ENCODE measurements at places on chromosomes 3 and 15. TPM values are rescaled to one million over a fixed set of nuclear protein-coding genes. Genes with fewer than 3 reads are reported as not detected.

Gene ITGB5
- 0.18 TPM for total RNA-seq

Gene ARID3B
- 56.0 TPM for total RNA-seq

Gene PRR20G
- total RNA-seq = not detected

Gene CCNB2
- 97.0 TPM for total RNA-seq

Gene GNAT1
- not detected for total RNA-seq

Gene UROC1
- not detected for total RNA-seq

Gene INSYN1
- total RNA-seq = not detected

DNA sequence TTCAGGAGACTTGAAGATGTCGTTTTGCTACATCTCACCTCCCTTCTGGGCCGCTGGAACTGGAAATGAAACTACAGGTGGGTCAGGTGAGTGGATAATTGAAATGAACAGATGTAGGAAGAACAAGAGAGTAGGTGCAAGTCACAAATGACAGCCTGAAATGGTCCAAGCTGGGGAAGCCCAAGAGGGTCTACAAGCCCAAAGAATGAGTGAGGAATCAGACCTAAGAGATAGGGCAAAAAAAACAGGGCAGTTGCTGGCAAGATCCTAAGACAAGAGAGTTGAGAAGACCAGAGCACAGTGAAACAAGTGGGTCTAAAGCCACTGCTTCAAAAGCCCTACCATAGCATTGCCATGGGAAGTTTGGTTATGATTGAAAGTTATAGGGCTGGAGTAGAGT, 67.4 kb upstream of the SNRK start:
- no peaks in the 10 kb centered on the region for H3K27me3 ChIP-seq
- H3K27ac ChIP-seq = no peak overlapping the region
- no peak overlapping the region for H3K4me3 ChIP-seq

DNA sequence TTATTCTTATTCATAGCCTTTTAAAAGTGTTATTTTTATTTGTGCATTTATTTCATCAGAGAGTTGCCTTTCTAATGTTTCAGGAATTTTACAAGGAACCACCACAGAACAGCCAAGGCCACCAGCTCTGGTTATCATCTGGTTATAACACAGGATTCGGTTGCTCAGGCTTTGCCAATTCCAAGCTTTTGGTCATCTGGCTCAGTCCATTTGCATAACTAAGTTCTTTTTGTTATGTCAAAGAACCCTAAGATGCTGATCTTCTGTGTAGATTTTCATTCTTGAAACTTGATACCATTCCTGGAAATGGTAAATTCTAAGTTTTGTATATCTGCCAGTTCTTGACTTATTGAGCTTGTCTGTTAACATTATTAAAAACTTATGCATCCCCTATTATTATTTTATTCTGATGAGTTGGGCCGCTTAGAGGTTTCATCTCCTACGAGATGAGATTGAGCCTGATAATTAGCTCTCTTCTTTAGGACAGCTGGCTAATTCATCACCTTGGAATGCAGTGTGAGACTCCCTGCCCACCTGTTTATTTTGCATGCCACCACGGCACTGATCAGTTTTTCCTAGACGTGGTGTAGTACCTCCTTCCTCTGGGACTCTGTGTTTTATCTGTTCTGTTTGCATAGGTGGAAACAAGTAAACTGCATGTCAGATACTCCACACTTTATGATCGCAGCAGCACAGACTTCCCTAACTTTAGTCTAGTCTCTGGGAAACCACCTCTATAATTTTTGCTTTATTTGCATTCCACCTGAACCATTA, 264.8 kb downstream of the SLCO3A1 start:
- peaks cover 26% of the 10 kb centered on the region for H3K36me3 ChIP-seq
- no peak for DNase-seq
- H3K4me1 ChIP-seq = peaks cover 10% of the 10 kb centered on the region
- no peaks in the 10 kb centered on the region for H3K27me3 ChIP-seq

- peaks cover 6% of the 10 kb centered on the region for H3K36me3 ChIP-seq
- no peak for DNase-seq
- no peak overlapping the region for H3K4me3 ChIP-seq
- H3K27ac ChIP-seq = no peak overlapping the region
Observed at GRCh38 chr3:32102289-32102688, 4.1 kb upstream of the GPD1L start.

DNA sequence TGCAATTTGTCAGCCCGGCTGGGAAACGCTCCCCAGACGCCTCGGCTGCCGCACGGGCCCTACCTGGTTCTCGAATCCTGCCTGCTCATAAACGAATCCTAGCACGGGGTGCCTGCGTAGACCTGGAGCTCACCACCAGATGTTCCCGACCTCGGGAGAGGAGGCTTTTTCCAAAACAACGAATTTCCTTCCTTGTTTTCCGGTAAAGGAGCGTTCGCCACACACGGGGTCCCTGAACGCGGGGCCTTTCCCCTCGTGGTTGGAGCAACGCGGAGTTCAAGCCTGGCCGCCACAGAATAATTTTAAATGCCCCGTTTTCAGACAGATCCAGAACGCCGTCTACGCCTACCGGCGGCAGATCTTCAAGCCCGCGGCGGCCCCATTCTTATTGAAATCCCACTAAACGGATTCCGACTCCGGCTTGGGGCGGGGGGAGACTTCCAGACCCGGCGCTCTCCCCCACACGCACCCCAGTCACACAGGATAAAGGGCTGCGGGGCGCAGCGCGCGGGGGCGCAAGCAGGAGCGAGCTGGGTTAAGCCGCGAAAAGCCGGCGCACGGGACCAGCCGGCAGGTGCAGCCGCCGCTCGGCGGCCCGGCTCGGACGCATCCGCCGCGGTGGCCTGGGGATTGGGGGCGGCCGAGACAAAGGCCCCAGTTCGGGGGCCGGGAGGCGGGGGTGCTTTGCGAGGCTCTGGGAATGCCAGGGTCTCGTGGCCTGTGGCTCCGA, 895 bp downstream of the GATA2 start:
- peaks cover 76% of the 10 kb centered on the region for H3K27me3 ChIP-seq
- DNase-seq = no peak
- H3K4me1 ChIP-seq = peaks cover 22% of the 10 kb centered on the region
- no peak overlapping the region for H3K4me3 ChIP-seq
- no peaks in the 10 kb centered on the region for H3K36me3 ChIP-seq
- peak overlapping the region; percentile 46 for H3K27ac ChIP-seq

DNA sequence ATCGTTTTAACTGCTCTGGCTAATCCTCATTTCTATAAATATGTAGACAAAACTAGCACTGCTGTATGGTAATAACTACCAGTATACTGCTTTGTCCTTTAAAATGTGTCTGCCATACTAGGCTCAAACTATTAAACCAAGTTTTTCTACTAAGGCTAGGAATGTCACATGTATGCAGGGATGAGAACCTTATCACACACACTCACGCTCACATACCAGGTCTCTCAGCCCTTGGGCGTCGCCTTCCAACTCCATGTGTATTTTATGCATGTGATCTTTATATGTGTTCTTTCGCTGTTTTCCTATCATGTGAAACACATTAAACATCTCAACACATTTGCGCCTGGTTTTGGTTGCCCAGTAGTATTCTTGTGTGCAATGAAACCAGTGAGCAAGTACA, 32.6 kb downstream of the ATP2C1 start:
- H3K4me1 ChIP-seq = peaks cover 26% of the 10 kb centered on the region
- no peaks in the 10 kb centered on the region for H3K27me3 ChIP-seq
- H3K27ac ChIP-seq = no peak overlapping the region
- no peak for DNase-seq

- peaks cover 20% of the 10 kb centered on the region for H3K4me1 ChIP-seq
- H3K36me3 ChIP-seq = peaks cover 38% of the 10 kb centered on the region
- H3K4me3 ChIP-seq = no peak overlapping the region
- no peak for DNase-seq
- no peaks in the 10 kb centered on the region for H3K27me3 ChIP-seq
Observed at GRCh38 chr3:170154084-170154483, 27.4 kb downstream of the PHC3 start.

DNA sequence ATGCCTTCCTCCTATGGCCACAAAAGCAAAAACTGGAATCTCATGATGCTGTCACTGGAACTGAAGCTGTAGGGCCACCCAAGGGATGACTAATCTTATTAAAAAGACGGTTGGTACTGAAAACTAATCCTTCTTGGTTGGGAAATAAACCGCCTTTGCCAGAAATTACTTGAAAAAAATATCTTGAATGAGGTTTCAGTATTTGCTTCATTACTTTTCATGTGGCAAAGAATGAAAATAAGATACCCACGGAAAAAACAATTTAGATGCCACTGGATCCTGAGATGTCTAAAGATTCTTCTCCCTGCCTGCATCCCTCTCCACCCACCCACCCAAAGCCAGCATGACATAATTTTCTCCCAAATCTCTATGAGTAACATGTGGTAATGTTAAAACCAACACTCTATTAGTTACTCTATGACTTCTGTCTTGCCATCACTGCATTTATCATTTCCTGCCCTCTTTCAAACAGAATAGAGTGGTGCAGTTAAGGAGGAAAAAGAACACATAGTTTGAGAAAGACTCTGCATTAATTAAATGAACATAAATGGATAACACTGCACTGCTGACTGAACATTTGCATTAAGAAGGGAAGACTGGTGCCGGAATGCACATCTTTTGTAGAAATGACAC, 111.8 kb upstream of the DPH6 start:
- H3K27ac ChIP-seq = no peak overlapping the region
- no peak for DNase-seq
- no peaks in the 10 kb centered on the region for H3K36me3 ChIP-seq
- H3K27me3 ChIP-seq = peaks cover 14% of the 10 kb centered on the region

DNA sequence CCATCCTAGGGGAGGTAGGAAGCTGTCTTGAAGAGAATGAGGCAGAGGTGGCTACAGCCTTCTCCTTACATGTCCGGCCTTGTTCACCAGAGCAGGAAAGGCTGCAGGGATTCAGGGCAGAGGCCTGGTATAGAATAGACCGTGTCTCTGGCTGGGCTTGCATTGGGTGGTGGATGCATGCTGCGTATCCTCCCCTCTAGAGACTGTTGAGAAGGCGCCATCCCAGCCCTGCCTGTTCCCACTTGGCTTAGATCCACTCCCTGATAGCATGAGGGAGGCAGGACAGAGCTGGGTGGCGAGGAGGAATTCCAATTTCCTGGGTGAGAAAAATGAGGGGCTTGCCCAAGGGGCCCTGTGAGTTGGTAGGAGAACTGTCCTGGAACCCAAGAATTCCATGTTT, 57.5 kb downstream of the CORO2B start:
- no peak overlapping the region for H3K4me3 ChIP-seq
- H3K27me3 ChIP-seq = peaks cover 3% of the 10 kb centered on the region
- H3K4me1 ChIP-seq = no peaks in the 10 kb centered on the region
- no peak for DNase-seq

- peak; percentile 19 for DNase-seq
- H3K4me3 ChIP-seq = no peak overlapping the region
- no peaks in the 10 kb centered on the region for H3K27me3 ChIP-seq
- H3K27ac ChIP-seq = no peak overlapping the region
- H3K4me1 ChIP-seq = no peaks in the 10 kb centered on the region
Observed at GRCh38 chr15:100261302-100262240, 80.2 kb downstream of the ADAMTS17 start.

- H3K4me3 ChIP-seq = no peak overlapping the region
- DNase-seq = no peak
- peaks cover 2% of the 10 kb centered on the region for H3K4me1 ChIP-seq
- no peak overlapping the region for H3K27ac ChIP-seq
Observed at GRCh38 chr3:8576436-8576835, 68.2 kb downstream of the SSUH2 start.

DNA sequence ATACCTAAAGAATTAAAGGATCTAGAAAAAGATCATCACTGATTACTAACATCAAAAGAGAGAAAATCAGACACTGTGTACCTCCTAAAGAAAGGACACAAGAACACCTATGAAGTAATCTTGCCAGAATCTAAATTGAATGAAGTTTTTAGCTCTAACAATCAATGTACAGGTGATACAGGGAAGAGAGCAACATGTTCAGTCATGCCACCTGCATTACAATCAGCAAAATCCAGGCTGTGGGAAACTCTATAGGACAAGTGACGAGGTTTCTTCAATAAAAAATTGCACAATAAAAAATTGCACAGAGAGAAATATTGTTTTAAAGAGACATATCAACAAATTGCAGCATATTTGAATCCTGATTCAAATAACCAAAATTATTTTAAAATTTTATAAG, 93.3 kb downstream of the SEMA5B start:
- no peak overlapping the region for H3K4me3 ChIP-seq
- H3K36me3 ChIP-seq = no peaks in the 10 kb centered on the region
- no peaks in the 10 kb centered on the region for H3K4me1 ChIP-seq
- no peak overlapping the region for H3K27ac ChIP-seq
- DNase-seq = no peak

GRCh38 chr3:152434142-152434541, 165.4 kb downstream of the MBNL1 start:
- no peaks in the 10 kb centered on the region for H3K27me3 ChIP-seq
- no peak for DNase-seq
- H3K36me3 ChIP-seq = peaks cover 68% of the 10 kb centered on the region
- peak overlapping the region; percentile 36 for H3K27ac ChIP-seq
- H3K4me3 ChIP-seq = no peak overlapping the region

GRCh38 chr3:48656841-48657281, 5.8 kb downstream of the CELSR3 start:
- H3K4me3 ChIP-seq = peak overlapping the region; percentile 75
- peak; percentile 76 for DNase-seq
- peaks cover 7% of the 10 kb centered on the region for H3K36me3 ChIP-seq
- peak overlapping the region; percentile 90 for H3K27ac ChIP-seq
- peaks cover 34% of the 10 kb centered on the region for H3K4me1 ChIP-seq
- H3K27me3 ChIP-seq = peaks cover 4% of the 10 kb centered on the region

DNA sequence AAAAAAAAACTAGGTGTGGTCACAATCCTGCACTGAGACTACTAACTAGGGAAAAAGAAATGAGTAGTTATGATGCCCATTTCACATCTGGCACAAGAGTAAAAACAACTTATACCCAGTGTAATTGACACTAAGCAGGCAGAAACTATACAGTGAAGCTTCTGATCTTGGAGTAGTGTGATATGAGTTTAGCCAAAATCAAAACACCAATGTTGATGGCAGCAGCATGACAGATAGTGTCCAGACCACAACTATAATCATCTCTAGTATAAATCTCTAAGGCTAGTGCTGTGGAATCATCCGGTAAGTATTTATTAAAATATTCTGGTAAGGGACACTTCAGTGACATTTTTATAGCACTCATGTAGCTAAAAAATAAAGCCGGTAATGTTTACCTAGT, 108.5 kb upstream of the EPHA6 start:
- H3K36me3 ChIP-seq = no peaks in the 10 kb centered on the region

GRCh38 chr3:53236112-53236841, 19.5 kb downstream of the TKT start:
- H3K27ac ChIP-seq = peak overlapping the region; percentile 13
- peaks cover 20% of the 10 kb centered on the region for H3K36me3 ChIP-seq
- peaks cover 30% of the 10 kb centered on the region for H3K4me1 ChIP-seq
- no peak overlapping the region for H3K4me3 ChIP-seq
